ENCODE measurements at places on chromosomes 2 and 18. TPM values are rescaled to one million over a fixed set of nuclear protein-coding genes. Genes with fewer than 3 reads are reported as not detected.

DCDC2C gene
- total RNA-seq = not detected

EFHD1 gene
- total RNA-seq = not detected

FBLN7 gene
- 5.2 TPM for total RNA-seq

SIX3 gene
- total RNA-seq = not detected

KCNJ3 gene
- total RNA-seq = not detected

IL18RAP gene
- not detected for total RNA-seq

GALNT5 gene
- not detected for total RNA-seq

CLASP1 gene
- 87.6 TPM for total RNA-seq

UGT1A4 gene
- not detected for total RNA-seq

PMS1 gene
- total RNA-seq = 37.5 TPM

PDCD1 gene
- not detected for total RNA-seq

SAG gene
- total RNA-seq = not detected

BOLL gene
- total RNA-seq = not detected

UGT1A5 gene
- total RNA-seq = not detected

SERPINB10 gene
- 0.07 TPM for total RNA-seq

STEAP3 gene
- 27.9 TPM for total RNA-seq

GRP gene
- total RNA-seq = not detected

CHRNG gene
- not detected for total RNA-seq

NTSR2 gene
- not detected for total RNA-seq

MYCN gene
- 3.2 TPM for total RNA-seq

FOXI3 gene
- total RNA-seq = not detected

HRH4 gene
- not detected for total RNA-seq

ZSWIM2 gene
- total RNA-seq = not detected

COL6A3 gene
- 0.72 TPM for total RNA-seq

Measured in thoracic aorta endothelial cell (primary cell).